Jurkat, Clone E6-1 (cell line): ENCODE measurements at places on chromosomes 12 and 14.

DNA sequence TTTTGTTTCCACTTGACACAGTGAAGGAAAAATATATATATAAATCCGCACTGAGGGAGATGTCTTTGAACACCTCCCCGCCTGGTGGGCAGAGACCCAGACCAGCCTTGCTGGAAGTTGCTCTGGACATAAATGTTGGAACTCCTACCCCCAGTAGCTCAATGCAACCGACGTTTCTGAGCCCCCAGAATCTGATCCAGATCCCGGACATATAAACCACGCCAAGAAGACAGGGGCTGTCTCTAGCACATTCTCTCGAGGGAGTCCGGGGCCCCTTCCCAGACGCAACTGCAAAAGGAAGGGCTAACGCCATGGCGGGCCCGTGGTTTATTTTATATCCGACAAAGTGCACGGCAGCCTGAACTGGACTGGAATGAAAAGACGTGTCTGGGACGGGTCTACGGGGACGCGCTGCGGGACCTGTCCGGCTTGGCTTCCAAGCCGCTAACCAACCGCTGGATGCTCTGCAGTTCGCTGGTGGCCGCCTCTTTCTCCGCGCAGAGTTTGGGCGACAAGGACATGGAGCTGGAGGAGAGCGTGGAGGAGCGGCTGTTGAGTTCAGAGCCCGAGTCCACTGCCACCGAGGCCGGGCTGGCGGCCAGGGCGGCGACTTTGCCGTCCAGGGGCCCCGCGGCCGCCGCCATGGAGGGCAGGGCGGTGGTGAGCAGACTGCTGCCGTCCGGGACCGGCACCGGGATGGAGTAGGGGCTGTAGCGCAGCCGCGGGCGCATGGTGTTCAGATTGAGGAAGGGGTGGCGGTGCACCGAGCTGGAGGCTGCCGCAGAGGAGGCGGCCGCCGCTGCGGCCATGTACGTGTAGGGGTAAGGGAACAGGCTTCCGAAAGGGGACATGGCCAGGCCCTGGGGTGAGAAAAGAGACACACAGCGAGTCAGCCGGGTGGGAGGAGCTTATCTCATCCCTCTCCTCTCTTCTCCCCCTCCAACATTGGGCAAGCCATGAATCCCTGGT is 12.2 kb downstream of the TBX3 start:
- DNase-seq, result no peak

GRCh38 chr12:57465030-57465746 is 5.6 kb downstream of the GLI1 start:
- no peak for DNase-seq

GRCh38 chr12:70686299-70686698 is 49.1 kb upstream of the PTPRB start:
- no peak for DNase-seq

GRCh38 chr12:129305851-129306250 is 452.6 kb downstream of the GLT1D1 start:
- DNase-seq, result no peak

DNA sequence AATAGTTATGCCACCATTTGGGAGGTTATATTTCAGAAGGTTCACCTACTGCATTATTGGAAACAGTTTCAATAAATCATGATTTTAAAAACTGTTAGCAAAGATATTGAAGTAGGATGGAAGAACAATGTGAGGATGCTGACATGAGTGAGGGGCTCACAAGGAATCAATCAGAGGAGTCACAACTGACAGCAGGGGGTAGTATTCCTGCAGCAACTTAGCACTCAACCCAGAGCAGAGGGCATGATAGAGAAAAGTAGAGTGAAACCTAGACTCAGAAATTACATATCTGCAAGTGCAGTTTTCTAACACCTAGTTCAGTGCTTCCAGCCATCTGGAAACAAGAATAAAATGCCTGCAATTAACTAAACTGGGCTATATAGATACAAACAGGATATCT is 772.5 kb upstream of the USP15 start:
- no peak for DNase-seq

- DNase-seq, result no peak
Observed at GRCh38 chr12:13957576-13957975, 23.8 kb downstream of the GRIN2B start.

- DNase-seq, result no peak
Observed at GRCh38 chr12:116385486-116386217, 108.2 kb upstream of the MED13L start.

DNA sequence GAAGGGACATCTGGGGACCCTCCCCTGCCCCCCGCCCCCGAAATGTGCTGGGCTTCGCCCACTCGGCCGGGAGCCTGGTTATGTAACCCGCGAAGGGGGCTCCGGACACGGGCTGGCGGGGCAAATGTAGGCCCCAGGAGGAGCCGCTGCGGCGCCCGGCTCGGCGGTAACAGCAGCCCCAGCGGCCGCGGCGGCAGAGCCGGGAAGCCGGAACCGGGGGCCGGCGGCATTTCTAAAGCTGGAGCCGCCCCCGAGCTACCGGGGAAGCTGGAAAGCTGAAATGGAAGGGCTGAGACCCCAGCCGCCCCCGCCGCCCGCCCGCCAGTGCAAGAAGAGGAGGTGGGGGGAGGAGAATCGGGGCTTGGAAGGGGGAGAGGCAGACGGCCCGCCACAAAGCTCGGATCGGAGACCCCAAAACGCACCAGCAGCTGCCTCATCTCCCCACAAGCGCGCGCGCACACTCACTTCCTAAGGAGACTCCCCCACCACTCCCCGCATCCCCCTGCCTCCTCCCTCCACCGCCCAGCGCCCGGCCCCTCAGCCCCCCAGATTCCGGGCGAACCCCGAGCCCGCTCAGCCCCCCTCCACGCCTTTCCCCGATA is 1.5 kb downstream of the KDM2B start:
- DNase-seq, result no peak

GRCh38 chr12:78501825-78502224 is 362.7 kb upstream of the SYT1 start:
- no peak for DNase-seq

DNA sequence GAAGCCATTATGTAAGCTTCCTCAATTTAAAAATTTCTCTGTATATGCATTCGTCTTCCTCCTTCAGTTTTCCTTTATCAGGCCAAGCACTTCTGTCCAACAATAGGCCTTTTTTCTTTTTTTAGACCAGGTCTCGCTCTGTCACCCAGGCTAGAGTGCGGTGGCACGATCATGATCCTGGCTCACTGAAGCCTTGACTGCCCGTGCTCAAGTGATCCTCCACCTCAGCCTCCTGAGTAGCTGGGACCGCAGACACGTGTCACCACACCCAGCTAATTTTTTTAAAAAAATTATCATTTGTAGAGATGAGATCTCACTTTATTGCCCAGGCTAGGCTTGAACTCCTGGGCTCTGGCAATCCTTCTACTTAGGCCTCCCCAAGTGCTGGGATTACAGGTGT is 25.8 kb downstream of the TAOK3 start:
- DNase-seq, result no peak

DNA sequence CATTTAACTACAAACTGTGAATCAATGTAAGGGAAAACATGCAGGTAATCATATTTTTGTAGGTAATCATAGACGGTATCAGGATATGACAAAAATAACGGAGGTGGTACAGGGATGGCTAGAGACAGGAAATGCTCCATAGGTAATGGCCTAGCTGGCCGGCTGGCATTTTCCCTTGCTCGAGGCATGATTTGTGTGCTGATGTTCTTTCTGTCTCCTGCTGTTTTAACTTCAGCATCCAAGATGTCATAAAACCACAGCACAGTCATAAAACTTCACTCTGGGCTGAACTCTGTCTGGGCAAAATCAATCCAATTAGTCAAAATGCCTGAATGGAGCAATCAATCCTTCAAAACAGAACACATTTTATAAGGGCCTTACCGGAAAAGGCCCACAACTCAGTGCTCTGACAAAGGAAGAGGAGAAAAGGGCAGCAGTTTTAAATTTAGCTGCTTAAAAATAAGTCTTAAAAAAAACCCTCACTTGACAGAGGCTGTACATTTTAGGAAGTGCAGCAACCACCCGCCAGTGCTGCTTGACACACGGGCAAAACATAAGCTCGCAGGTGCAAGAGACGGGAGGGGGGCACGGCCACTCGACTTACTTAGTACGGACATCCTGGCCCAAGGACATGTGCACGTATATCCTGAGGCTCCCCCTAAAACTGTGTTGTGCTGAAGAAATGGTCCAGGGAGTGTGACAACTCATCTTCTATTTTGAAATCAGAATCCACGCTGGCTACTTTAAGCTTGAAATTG is 40.5 kb upstream of the GPR68 start:
- DNase-seq, result no peak

GRCh38 chr12:13817131-13817530 is 164.3 kb downstream of the GRIN2B start:
- no peak for DNase-seq

GRCh38 chr14:59633486-59633885 is 56.9 kb upstream of the CCDC175 start:
- no peak for DNase-seq

DNA sequence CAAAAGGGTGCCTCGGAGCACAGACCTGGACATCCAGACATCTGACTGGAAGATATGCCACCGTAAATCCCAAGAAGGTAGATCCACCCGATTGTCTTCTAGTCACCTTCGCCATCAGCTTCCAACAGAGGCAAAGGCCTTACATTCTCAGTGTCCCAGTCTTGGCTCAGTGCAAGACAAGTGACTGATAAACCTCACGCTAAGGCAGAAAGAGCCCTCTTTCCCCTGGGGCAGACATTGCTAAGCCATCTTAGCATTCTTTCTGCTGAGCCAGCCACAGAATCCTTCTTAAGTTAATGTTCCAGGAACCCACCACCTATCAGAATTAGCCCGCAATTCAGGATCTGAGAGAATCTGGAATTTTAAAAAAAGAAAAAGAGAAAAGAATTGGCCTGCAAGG is 4.3 kb upstream of the PLEKHG6 start:
- DNase-seq, result no peak

DNA sequence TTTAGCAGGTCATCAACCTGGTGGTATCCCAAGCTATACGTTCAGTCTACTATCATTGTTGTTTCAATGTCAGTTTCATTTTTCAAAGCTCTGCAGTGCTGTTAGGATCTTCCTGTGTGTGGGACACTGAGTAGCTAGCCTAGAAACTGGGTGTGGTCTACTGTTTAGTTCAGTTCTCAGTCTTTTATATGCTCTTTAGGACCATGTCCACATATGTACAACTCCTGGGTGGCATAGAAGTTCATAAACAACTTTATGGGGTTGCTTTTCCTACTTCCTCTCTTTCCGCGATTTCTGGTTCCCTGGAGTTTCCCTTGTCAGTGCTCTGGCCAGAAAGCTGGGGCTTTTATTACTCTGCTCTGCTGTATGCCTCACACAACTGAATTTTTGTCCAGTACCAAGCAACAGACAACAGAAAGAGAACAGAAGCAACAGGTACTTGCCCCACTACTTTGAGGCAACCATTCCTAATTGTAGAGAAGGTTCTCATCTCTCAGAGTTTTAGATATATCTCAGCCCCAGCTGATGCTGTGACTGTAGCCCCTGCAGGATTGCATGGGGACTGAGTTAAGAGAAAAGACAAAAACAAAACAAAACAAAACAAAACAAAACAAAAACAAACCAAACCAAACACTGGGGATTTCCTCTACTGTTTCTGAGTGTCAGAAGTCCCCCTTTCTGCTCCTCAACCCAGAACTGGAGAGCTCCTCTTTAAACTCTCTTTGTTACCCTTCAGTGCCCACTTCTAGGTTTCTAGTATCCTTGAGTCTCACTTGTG is 30.3 kb downstream of the MIS18BP1 start:
- no peak for DNase-seq

DNA sequence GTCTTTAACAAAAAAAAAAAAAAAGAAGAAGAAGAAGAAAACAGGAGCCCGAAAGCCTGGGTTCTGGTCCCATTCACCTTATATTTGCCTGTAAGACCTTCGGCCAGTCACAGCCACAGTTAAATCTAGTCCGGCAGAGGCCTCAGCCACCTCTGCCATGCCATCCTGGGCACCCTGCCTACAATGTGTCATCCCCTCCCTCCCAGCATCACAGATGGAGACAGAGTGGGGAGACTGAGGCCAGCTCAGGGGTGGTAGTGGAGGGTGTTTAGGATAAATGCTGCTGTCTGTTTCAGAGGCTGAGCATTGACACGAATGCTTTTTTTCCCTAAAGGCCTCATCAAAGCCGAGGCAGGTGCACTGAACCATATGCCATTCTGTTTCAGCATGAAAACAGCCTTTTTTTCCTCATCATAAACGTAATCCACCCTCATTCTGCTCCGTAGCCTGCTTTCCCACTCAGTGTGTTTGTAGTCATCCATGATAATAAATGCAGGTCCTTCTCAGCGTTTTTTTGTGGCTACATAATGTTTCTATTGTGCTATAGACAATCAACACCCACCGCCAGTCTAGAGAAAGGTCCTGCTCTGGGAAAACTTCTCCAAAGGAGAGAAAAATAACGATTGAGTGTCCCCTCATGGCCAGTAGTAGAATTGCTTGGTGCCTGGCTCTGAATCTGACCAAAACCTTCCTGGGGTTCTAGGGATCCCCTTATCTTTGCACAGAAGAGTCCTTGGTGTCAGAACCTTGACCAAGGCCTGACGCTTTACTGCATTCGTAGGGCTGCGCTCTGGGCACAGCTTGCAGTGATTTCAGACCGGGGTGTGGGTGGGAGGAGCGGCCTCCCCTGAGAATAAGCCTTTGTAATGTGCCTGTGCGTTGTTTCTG is 41.1 kb upstream of the TSPAN9 start:
- DNase-seq, result no peak

DNA sequence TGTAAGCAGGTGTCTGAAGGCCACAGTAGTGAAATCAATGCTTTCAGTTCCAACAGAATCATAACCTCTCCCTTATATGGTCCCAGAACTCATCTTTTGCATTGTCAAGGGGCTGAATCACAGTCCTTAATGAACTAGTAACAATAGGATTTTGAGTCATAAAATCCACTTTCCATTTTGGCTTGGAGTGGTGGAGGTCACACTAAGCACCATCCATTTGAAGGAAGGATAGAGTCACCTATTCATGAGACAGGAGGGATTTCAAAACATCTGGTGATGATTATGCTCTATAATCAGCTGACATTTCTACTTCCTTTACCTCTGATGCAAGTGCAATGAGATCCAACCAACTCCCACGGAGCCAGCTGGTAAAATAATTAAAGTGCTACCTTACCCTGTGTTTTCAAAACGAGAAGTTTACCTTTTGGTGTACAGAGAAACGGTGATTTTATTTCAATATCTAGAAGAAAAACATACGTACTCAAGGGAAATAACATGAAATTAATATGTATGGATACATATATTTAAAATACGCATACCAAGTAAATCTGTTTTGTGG is 59.1 kb downstream of the TMEM132D start:
- no peak for DNase-seq

GRCh38 chr12:32201096-32201495 is 94.4 kb downstream of the BICD1 start:
- DNase-seq, result no peak
